Epithelial cell of umbilical artery (primary cell): ENCODE measurements at places on chromosomes 2 and 18. TPM values are rescaled to one million over a fixed set of nuclear protein-coding genes. Genes with fewer than 3 reads are reported as not detected.

Gene CYS1
- not detected in 2 replicates for total RNA-seq

Gene ST8SIA3
- not detected in 2 replicates for total RNA-seq

Gene CPS1
- total RNA-seq, result 0.65 and 1.8 TPM in 2 replicates

Gene OSR1
- under 0.01 TPM in 1 of 2 replicates, not detected in the other for total RNA-seq
